ENCODE measurements at places on chromosomes 3 and 15.

DNA sequence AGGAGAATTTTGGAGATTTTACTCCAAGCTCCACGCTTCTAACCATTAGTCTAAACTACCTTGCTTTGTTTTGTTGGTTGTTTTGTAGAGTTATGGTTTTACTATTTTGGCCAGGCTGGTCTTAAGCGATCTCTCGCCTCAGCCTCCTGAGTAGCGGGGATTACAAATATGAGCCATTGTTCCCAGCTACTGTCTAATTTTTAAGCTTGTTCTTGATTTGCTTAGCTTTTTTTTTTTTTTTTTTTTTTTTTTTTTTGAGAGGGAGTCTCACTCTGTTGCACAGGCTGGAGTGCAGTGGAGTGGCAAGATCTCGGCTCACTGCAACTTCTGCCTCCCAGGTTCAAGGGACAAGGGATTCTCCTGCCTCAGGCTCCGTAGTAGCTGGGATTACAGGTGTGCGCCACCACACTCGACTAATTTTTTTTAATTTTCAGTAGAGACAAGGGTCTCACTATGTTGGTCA lies 28.5 kb downstream of the EFCAB12 start:
- no peak for DNase-seq

- no peak for DNase-seq
Observed at GRCh38 chr3:9716801-9717555, 13.3 kb downstream of the CPNE9 start.

GRCh38 chr3:139218046-139218445 lies 125.8 kb upstream of the MRPS22 start:
- no peak for DNase-seq

DNA sequence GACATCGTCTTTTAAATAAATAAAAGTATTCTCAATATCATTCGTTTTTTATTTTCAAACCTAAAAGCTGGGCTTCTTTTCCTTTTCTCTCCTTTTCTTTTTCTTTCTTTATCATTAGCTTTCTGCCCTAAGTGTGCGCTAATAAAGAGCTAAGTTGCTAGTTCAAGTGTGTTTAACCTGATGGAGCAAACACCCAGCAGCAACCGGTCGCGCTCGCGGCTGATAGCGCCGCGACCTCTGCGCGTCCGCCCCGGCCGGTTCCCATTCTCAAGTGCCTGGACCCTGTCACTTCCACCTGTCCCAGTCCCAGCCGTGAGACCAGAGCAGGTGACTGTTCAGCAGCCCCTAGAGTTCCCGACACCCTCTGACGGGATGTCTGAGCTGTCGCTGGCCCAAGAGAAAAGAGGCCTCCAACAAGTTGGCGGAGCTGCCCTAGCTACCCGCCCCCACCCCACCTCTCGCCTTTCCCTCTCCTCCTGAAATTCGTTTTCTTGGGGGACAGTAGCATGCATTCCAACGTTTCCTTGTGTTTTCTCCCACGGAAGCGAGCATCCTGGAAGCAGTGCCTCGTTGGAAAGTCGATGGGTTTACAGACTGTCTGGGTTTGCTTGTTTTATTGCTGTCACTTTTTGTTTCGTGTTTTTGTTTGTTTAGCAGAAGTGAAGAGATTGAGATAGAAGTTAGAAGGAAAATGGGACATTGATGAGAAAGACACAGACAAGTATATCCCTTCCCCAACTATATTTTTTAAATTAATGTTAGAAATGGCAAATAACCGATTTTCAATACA lies 3.1 kb upstream of the MECOM start:
- no peak for DNase-seq

GRCh38 chr3:16430717-16431630 lies 82.5 kb downstream of the RFTN1 start:
- DNase-seq, result no peak

GRCh38 chr15:77027697-77028450 lies 32.9 kb downstream of the PSTPIP1 start:
- DNase-seq, result no peak

DNA sequence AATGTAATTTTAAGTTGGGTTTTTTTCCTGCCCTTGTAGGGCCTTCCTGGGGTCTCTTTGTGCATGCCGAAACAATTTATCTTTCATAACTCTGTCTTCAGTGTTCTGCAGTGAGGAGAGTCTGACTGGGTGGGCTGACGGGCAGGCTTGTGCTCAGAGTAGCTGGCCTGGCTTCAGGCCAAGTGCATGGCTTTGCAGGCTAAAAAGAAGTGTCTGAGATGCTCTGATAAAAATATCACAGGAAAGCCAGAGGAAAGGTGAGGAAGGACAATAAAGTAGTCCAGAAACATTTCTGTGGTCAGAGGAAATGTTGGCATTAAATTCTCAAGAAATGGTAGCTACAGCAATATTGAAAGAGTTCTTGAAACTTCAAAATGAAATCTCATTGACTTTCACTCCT lies 25.5 kb downstream of the ST3GAL6 start:
- no peak for DNase-seq

DNA sequence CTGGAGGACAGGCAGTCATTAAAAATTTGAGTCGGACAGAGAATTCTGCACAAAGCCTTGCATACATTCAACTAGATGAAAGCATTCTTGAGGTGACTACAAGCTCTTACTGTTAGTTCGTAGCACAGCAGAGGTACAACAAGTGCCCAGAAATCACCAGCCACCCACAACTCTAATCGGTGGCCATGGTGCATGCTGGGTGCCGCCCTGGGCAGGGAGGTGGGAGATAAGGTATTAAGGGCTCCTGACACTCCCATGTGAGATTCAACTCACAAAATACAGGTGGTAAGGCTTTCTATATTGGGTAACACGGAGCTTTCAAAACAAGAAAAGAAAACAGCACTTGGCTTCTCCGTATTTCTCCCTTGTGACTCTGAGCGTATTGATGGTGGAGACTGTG lies 66.0 kb downstream of the MEIS2 start:
- DNase-seq, result no peak

DNA sequence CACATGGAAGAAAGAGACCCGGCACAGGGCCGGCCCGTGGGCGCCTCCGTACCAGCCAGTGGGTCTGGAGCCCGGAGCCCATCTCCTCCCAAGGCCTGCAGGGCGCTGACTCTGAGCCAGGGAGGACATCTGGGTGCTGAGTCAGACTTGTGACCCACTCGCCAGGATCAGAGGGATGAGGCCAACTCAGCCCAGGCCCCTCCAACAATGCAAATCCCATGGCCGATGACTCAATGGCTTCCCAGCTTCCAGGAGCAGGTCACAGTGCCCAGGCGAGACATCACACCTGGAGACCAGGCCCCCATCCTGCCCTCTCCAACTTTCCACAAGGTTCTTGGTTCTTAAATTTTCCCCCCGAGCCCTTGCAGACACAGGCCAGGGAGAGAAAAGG lies 95.1 kb downstream of the LRIG1 start:
- no peak for DNase-seq

GRCh38 chr3:17840651-17841050 lies 98.2 kb upstream of the TBC1D5 start:
- DNase-seq, result no peak

- DNase-seq, result no peak
Observed at GRCh38 chr3:32334675-32335074, 57.0 kb upstream of the CMTM7 start.

DNA sequence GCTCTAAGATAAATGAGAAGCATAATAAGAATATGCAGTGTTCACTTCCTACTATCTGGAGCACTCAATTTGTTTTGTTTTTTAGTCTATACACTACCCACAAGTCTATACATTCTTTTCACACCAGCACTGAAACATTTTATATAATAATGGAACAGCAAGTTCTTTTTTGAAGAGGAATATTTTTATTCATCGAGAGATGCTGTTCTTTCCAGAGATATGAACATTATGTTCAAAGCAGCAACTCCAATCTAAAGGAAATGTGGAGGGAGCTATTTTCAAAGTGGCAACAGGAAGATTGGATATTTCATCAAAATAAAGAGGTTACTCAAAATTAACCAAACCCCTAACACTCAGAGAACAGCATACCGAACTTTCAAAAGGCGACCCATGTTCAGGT lies 16.4 kb upstream of the PYDC2 start:
- no peak for DNase-seq

DNA sequence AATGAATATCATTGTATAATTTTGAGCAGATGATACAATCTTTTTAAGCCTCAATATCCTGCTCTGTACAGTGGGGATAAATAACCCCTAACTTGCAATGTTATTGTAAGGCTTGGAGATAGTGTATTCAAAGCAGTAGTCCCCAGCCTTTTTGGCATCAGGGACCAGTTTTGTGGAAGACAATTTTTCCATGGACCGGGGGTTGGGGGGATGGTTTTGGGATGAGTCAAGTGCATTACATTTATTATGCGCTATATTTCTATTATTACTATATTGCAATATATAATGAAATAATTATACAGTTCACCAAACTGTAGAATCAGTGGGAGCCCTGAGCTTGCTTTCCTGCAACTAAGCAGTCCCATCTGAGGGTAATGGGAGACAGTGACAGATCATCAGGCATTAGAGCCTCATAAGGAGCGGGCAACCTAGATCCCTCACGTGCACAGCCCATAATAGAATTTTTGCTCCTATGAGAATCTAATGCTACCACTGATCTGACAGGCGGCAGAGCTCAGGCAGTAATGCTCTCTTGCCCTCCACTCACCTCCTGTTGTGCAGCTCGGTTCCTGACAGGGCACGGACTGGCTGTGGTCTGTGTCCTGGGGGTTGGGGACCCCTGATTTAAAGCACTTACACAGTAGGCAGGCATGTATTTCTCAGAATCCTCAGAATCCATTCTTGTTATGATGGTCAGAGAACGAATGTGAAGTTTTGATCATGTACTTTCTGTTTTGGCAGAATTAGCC lies 102.2 kb downstream of the PTPRG start:
- no peak for DNase-seq

DNA sequence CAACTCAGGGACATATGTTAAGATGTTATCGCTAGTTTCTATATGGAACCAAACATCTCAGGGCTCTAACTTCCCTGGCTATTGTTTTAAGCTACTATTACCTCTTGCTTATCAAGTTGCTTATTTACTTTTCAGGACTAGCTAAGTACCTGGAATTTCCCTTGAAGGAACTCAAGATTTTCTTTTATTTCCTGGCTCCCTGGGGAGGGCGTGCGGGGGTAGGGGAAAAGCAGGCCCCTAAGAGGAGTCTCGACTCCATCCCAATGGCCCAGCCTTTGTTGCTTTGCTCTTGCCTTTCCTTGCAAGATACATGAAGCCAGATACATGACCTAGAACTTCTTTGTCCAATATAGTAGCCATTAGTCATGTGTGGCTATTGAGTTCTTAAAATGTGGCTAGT lies 76.9 kb upstream of the STXBP5L start:
- DNase-seq, result no peak

DNA sequence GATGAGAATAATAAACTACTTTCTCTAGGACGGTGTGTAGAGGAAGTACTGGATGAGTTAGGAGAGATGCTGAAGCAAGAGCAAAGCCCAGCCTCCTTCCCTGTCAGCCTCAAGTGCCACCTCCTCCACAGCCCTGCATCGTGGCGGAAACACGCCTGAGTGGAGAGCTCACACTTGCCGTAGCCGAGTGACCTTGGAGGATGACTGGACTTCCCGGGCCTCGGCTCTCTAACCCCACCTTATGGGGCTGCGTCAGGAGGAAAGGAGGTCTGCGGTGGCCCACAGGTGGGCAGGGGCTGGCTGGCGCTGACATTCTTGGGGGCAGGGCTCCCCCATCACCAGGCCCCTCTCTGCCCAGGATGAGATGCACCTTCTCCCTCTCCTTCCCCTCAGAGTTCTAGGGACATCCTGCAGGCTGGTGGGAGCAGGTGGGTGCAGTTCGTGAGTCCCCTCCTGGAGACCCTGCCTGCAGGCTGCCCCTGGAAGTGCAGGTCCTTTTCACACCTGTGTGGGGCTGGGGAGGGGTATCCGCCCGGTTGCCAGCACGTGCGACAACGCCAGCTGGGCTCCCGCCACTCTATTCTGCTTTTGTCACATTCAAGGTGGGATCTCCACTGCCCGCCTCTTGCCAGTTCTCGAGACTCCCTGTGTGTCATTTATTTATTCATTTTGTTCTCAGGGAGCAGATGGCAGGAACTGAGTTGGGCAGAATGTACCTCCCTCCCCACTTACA lies 175.2 kb downstream of the MEGF11 start:
- no peak for DNase-seq

- DNase-seq, result no peak
Observed at GRCh38 chr3:150372320-150372719, 35.8 kb upstream of the TSC22D2 start.

GRCh38 chr3:168517249-168518071 lies 421.7 kb upstream of the GOLIM4 start:
- no peak for DNase-seq

DNA sequence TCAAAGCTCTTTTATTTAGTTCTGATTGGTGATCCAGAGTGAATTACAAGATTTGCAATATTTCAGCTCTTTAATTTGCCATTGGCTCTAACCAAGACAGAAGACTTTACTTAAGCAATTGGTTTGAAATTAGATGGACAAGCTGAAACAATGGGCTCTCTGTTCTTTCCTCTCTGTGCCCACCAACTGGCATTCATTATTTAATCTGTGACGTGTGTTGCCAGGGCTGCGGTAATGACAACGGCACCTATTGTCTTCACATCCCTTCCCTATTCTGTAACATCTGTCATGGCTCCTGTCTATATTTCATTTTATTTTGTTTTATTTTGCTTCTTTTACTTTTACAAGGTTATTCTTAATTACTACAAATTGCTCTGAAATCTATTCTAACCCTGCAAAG lies 33.9 kb downstream of the PLD1 start:
- no peak for DNase-seq

GRCh38 chr3:190048932-190049441 lies 71.7 kb downstream of the P3H2 start:
- no peak for DNase-seq

DNA sequence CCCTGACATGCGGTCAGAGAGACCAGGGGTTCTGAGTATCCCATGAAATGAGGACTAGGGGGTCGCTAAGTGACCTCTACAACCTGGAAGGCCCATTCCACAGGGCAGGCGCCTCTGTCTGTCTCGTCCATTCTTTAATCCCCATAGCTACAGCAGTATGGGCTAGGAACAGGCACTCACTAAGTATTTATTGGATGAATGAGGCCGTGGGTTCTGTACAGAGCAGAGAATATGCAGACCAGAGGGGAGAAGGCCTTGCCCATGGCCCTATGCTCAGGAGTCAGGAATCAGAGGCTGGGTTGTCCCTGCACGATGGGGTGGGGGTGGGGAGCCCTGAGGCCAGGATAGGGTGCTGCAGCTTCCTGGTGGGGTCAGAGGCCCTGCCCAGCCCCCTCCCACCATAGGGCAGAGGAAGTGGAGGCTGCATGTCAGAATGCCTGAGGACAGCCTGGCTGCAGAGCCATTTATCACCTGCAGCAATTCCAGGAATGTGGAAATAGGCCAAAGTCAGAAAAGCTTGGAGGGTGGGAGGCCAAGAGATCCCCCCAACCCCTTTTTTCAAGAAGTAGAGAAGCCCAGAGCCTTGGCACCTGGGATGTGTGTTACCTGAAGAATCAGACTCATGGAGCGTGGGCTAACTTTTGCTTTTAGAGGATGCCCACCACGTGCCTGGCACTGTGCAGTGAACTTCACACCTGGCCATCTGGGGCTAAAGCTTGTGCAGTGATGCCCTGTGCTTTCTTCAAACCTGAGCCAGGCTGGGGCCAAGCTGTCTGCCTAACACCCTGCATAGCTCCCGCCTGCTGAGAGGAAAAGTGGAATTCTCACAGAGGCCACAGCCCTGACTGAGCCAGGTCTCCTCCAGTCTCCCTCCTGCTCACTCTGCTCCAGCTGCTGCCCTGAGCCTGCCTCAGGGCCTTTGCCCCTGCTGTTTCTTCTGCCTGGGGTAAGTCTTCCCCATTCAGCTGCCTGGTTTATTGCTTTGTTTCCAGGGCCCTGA lies 109.4 kb downstream of the WNT7A start:
- DNase-seq, result no peak
